COR-L47 (cell line): ENCODE measurements at places on chromosomes 3 and 15.

GRCh38 chr15:53072077-53072476, 281.9 kb upstream of the ONECUT1 start:
- peak; percentile 60 for DNase-seq

DNA sequence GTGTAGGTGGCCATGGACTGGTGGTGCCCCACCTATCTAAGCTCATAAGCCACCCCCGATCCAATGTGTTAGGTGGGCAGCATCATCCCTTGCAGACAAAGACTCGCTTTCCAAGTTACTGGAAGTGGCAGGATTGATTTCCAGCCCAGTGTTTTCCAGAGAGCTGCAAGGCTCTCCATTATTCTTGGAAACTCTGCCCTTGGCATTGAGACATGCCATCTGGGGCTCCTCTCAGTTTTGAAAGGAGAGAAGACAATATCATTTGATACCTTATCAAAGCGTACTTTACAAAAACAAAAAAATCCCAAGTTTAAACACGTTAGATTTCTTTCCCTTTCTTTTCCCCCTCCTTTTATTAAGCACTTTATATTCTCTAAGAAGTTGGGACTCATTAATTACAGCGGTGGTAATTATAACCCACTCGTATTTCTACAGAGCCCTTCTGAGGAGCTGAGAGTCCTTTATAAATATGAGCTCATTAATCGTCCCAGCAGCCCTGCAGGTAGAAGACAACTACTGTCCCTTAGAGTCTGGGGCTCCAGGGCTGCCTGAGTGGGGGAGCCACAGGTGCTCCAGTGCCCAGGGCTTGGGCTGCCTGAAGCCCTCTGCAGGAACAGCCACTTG, 226.1 kb downstream of the TLE3 start:
- DNase-seq: no peak

- DNase-seq: no peak
Measured at GRCh38 chr3:53260286-53260785, 4.5 kb upstream of the TKT start.

GRCh38 chr3:31391150-31391549, 141.6 kb upstream of the STT3B start:
- no peak for DNase-seq

- no peak for DNase-seq
Measured at GRCh38 chr3:115141033-115141757, 5.9 kb downstream of the ZBTB20 start.

GRCh38 chr3:15635121-15635661, 33.6 kb downstream of the BTD start:
- DNase-seq: no peak

GRCh38 chr15:85825719-85826118, 31.0 kb upstream of the KLHL25 start:
- no peak for DNase-seq

DNA sequence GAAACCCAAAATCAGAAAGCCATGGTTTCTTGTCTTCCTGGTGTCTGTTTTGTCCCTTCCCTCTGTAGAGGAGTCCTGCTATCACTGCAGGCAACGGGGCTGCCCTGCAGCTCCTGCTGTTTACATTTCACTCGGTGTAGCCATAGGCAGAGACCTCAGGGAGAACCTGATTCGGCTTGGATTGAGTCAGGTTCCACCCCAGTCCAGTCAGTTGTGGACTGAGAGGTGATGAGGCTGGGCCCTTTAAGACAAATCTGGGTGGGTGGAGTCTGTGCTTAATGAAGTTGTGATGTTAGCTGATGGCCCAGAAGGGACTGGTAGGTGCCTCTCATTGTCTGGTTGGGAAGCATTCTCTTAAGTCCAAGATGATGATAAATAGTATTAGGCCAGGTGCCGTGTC, 35.7 kb downstream of the FLNB start:
- no peak for DNase-seq

GRCh38 chr3:143171141-143171980, 51.8 kb downstream of the CHST2 start:
- no peak for DNase-seq

- no peak for DNase-seq
Measured at GRCh38 chr3:114858329-114858728, 288.8 kb downstream of the ZBTB20 start.

- no peak for DNase-seq
Measured at GRCh38 chr15:88166082-88166993, 90.2 kb downstream of the NTRK3 start.

GRCh38 chr15:52171807-52172206, 19.4 kb downstream of the GNB5 start:
- no peak for DNase-seq

DNA sequence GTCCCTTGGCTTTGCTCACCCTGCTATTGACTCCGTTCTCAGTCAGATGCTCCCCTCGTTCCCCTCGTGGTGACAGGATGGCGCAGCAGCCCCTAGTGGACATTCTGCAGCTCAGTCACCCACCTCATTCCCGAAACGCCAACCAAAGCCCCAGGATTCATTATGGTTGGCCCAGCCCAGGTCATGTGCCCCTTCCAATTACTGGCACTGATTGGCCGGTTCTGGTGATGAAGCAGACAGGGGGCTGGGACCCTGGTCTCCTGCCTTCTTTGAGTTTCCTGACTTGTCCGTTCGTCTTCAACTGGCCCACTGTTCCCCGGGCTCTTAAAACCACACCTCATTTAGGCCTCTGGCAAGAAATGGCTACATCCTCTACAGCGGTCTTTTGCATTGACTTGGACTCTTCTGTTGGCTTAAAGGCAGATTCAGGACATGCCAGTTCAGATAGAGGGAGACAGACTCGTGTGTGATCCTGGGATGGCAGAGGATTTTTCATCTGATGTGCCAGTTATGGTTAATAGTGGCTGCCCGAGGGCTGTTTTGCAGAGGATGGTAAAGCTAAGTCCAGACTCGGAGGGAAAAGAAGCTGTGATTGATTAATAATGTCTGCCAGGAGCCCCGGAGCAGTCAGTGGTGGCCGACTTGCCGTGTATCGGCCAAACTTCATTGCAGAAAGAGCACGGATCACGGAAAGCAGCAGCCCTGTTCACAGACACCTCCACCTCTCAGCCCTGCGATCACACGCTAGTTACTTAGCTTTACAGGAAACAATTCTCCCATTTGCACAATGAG, 37.8 kb downstream of the LSM3 start:
- no peak for DNase-seq

DNA sequence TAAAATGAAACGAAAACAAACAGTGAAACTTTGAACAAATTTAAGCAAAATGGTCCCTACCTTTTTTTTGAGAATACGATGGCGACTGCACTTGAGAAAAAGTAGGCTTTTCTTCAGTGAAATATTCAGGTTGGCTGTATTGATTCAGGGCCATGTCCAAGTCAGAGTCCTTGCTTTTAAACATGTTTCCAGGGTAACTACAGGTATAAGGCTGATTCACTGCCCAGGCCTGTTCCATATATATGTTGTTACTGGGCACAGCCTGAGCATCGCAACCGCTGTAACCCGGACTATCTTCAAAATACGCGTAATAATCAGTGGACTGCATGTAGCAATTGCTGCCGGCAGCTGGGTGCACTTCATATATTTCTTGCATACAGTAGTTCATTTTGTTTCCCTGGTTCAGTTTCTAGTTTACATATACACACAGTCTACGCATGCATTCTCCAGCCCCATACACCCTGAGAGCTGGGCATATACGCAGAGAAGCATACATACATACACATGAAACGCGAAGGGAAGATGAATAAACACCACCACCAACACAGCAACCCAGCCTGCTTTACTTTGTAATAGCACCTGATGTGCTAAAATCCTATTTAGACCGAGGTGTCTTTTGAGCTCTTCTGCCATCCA, 220.0 kb downstream of the NR1D2 start:
- no peak for DNase-seq

GRCh38 chr15:101006931-101007691, 88.0 kb downstream of the LRRK1 start:
- DNase-seq: peak; percentile 57

- no peak for DNase-seq
Measured at GRCh38 chr3:166274351-166275023, 437.3 kb upstream of the BCHE start.

- DNase-seq: no peak
Measured at GRCh38 chr15:66886241-66886675, 179.1 kb upstream of the SMAD3 start.

- DNase-seq: no peak
Measured at GRCh38 chr15:39936187-39936586, 2.3 kb downstream of the EIF2AK4 start.

DNA sequence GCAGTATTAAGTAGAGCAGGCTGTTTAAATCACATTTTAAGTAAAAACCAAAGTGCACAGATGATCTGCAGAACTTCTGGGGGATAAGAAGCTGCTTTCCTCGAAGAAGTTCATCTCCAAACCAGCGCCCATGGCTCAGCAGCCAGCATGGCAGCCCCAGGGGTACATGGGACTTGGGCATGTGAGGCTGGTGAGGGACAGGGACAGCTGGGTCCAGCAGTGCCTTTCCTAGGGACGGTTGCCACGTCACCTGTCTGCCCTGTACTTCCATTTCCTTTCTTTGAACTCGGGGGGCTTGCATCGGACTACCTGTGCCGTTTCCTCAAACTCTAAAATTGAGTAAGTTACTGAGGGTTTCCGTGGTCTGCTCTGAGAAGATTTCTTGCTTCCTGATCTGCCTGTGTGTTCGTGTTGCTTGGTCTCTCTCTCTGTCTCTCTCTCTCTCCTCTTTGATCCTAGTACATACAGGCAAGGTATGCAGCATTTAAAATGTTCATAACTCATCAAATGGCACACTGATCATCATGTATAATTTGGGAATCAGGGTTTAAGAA, 67.6 kb downstream of the IGF1R start:
- no peak for DNase-seq

DNA sequence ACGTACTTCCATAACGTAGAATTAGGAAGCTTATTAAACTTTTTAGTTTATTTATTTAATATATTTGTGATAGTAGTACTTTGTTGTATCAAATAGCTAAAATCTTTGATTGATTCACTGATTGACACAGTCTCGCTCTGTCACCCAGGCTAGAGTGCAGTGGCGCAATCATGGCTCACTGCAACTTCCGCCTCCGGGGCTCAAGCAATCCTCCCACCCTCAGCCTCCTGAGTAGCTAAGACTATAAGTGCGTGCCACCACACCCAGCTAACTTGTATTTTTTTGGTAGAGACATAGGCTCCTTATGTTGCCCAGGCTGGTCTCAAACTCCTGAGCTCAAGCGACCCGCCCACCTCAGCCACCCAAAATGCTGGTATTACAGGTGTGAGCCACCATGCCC, 5.7 kb downstream of the APH1B start:
- DNase-seq: no peak

- no peak for DNase-seq
Measured at GRCh38 chr15:52546031-52546751, 17.5 kb upstream of the MYO5A start.

GRCh38 chr15:91021516-91022074, 799 bp downstream of the VPS33B start:
- peak; percentile 26 for DNase-seq

- peak; percentile 57 for DNase-seq
Measured at GRCh38 chr15:80773122-80773551, 6.0 kb upstream of the CEMIP start.

- DNase-seq: no peak
Measured at GRCh38 chr3:127749787-127750225, 72.5 kb downstream of the MGLL start.

- no peak for DNase-seq
Measured at GRCh38 chr15:58212909-58213526, 74.8 kb downstream of the AQP9 start.

DNA sequence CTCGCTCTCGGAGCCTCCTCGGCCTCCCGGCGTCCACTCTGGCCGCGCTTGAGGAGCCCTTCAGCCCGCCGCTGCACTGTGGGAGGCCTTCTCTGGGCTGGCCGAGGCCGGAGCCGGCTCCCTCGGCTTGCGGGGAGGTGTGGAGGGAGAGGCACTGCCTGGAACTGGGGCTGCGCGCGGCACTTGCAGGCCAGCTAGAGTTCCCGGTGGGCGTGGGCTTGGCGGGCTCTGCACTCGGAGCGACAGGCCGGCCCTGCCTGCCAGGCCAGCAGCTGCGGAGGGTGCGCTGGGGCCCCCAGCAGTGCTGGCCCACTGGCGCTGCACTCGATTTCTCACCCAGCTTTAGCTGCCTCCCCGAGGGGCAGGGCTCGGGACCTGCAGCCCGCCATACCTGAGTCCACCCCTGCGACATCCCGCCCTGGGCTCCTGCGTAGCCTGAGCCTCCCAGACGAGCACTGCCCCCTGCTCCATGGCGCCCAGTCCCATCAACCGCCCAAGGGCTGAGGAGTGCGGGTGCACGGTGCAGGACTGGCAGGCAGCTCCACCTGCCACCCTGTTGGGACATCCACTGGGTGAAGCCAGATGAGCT, 765.0 kb downstream of the IGSF11 start:
- DNase-seq: no peak

GRCh38 chr15:29101491-29101890, 168.1 kb downstream of the NSMCE3 start:
- no peak for DNase-seq

GRCh38 chr3:147420353-147421183, 11.4 kb downstream of the ZIC1 start:
- no peak for DNase-seq

GRCh38 chr3:173747427-173747826, 349.9 kb downstream of the NLGN1 start:
- DNase-seq: no peak

DNA sequence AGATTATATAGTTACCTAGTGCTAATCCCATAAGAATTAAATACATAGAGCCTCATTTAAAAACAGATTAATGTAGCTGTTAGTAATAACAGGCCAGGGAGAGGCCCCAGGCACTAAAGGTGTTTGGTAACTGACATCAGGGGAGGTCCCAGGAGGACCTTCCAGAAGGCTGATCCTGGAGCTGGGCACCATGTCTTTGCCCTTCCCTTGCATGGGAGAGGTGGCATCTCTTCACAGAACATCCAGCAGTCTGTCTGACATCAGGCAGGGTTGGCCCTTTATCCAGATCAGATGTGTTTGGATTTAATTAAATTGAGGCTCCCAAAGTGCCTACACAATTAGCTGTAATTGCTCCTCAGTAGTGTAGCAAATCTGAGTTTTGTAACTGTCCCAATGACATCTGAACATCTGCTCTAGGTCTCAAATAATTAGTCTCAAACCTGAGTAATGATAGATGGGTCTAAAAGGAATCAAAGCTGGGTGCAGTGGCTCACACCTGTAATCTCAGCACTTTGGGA, 53.0 kb downstream of the RLBP1 start:
- DNase-seq: no peak

GRCh38 chr3:31516757-31517156, 16.0 kb upstream of the STT3B start:
- no peak for DNase-seq

- peak; percentile 82 for DNase-seq
Measured at GRCh38 chr3:197791113-197791891, at the start of gene LRCH3. Gene LRCH3, plus strand, starts transcription at chr3:197791254. Its CDS starts 25 bp downstream, at chr3:197791279.

DNA sequence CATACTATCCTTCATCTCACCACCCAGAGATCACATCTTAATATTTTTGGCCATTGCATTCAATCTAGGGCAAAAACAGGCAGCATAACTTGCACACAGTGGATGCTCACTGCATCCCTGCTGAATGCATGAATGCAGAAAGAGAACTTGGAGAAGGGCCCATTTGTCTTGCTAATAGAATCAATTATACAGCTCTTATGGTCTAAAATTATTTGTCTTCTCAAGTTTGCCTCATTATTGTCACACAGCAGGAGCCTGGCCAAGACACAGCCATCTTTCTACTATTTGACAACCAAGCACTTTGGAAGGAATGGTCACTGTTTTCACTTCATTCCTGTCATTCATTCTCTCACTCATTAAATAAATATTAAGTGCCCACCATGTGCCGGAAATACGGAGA, 1.2 kb upstream of the ARHGEF26 start:
- peak; percentile 37 for DNase-seq
